ENCODE measurements at places on chromosomes 4 and X.

- no peak for DNase-seq
These were observed 86.3 kb downstream of the ZNF827 start for GRCh38 chr4:145852256-145852839.

DNA sequence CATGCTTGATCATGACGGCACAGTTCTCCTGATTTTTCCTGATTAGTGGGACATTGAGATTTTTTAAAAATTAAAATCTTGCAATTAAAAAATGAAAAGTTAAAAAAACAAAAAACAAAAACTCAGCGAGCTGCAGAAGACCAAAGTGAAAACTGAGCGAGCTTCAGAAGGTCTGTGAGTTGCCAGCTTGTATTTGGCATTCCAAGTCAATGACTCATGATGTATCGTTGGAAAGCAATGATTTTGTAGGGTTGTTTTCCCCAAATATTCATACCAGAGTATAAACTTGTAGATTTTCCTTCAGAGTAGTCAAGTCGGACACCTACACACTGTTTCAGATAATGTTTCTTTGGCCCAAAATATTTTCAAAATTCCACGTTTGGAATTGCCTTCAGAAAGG, 76.9 kb downstream of the LRRC66 start:
- DNase-seq: no peak

DNA sequence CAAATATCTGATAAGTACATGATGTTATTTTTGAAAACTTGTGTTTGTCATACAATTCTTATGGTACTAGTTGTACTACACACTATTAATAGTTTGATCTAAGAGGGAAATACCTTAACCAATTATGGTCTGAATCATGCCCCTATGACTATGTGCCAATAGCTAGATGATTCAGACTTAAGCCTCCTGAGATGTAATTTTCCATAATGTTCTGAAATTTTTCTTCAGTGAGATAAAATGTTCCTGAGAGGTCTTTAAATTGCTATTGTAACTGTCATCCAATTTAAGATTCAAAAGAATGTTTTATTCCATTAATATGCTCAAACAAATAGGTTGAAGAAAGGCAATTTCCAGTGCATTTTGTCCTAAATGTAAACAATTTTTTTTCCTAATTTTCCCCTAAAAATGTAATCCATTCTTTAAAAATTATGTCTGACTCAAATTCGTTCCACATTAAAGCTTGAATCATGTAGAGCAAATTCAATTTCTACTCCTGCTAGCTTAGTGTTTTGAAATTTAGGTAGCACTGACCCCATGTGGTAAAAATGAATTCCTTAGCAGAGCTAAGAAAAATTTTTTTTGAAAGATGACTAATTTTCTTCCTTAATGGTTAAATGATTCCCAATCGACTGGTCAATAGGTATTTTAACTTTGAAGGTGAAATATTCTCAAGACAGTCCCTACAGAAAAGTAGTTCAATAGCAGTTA, 49.1 kb downstream of the APOOL start:
- peak; percentile 6 for DNase-seq

- no peak for DNase-seq
These were observed 17.2 kb downstream of the RHOH start for GRCh38 chr4:40214038-40214437.

GRCh38 chrX:130413415-130413814, 11.6 kb downstream of the RBMX2 start:
- peak; percentile 49 for DNase-seq

DNA sequence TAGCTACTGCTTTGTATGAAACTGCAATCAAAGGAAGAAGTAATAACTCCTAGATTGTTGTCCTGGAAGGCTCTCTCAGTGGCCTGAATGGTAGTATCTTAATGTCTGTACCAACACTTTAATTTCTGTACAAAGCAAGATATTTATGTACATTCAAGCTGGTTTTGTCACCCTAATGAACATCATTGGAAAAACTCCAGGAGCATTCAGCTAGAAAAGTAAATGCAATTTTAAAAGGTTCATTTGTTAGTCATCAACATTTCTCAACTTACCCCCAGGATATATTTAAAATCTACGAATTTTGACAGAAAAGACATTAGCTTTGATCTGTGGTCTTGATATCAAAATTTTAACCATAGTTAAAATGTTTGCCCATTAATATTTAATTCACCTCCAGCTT, 80.0 kb upstream of the FGF13 start:
- DNase-seq: no peak

- peak; percentile 59 for DNase-seq
These were observed 10.5 kb downstream of the GPR82 start for GRCh38 chrX:41734530-41734929.

DNA sequence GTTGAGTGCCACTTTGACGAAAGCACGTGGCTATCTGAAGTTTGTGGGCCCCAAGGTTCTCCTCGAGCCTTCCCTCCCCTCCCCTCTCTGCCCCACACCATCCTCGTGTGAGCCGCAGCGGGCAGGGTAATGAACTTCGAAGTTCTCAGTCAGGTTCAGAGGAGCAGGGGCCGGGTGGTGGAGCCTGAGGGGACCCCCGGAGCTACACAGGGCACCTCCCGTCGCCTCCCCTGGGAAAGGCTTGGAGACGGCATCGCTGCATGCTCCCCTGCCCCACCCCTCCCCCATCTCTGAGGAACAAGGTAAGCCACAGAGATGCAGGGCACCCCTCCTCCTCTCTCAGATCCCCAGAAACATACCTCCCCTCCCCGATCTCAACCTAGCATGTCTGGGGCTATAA, 2.8 kb upstream of the NKX1-1 start:
- no peak for DNase-seq

DNA sequence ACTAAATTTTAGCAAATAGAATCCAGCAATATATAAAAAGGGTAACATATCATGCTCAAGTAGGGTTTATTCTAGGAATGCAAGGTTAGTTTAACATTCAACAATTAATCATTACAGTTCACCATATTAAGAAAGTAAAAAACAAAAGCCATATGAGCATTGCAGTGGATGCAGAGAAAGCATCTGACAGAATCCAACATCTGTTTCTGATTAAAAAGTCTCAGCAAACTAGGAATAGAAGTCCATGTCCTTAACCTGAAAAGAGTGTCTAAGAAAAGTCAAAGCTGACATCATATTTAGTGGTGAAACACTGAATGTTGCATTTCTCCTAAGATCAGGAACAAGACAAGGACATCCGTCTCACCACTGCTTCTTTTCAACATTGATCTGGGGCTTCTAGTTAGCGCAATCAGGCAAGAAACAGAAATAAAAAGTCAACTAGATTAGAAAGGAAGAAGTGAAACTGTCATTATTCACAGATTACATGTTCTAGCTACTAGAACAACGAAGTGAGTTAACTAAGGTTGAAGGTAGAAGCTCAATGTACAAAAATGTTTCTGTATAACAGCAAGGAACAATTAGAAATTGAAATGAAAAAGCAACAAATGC, 49.3 kb downstream of the MRPL1 start:
- DNase-seq: no peak

GRCh38 chr4:130850019-130850524, 1754.1 kb downstream of the C4orf33 start:
- no peak for DNase-seq

DNA sequence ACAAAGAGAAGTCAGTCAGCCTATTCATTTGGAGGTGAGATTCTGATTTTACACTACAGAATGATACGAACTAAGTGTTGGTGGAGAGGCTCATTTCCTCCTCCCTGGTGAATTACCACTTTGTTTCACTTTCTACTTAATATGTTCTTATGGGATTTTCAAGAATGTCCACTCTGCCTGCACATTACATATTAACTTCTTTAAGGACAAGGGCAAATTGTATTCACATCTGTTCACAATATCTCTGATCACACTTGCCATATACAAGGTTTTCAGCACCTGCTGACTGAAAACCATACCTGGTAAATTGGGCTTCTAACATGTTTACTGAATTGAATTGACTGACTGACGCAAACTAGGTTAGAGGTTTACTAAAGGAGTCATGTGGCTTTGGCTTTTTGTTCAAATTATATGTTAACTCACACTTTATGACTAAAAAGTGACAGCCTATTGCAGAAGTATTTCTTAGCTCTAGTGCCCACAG, 188.4 kb upstream of the MBNL3 start:
- no peak for DNase-seq

- DNase-seq: peak; percentile 94
These were observed 19.7 kb upstream of the ABCG2 start for GRCh38 chr4:88177983-88178625.

GRCh38 chrX:122504026-122504425, 680.1 kb upstream of the GRIA3 start:
- DNase-seq: no peak

DNA sequence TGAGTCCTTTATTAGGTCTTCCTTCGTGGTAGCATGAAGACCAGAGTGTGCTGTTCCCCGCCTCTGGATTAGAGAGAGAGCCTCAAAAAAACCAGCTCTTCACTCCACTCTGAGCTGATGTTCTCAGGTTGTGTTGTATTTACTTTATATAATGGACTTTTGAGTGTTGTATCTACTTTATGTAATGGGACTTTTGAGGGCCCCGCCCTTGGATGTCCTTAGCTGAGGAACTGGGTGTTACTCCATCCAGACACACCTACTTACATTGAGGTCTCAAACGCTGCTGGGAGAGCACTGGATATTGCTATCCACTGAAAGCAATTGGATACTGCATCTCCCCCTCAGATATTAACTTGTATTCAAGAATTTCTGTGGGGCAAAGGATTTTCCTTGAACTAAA, 28.2 kb downstream of the ATP8A1 start:
- DNase-seq: no peak

GRCh38 chrX:120823556-120823955, 52.1 kb downstream of the CT47B1 start:
- no peak for DNase-seq

DNA sequence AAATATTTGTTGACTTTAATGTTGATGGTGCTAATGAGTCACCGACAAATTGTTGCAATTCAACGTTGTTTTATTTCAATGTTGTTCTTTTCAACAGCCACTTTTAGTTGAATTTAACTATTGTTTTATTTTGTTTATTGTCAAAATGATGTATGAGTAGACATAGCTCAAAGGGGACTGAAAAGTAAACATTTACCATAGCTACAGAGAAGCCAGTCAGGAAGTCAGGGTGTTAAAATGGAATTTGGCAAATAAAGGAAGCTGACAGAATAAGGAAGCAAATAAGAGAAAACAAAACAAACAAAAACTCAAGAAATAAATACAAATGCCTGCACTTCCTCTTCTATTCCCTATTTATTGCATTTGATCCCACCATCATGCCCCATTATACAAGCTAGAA, 648.4 kb upstream of the HTR2C start:
- no peak for DNase-seq

DNA sequence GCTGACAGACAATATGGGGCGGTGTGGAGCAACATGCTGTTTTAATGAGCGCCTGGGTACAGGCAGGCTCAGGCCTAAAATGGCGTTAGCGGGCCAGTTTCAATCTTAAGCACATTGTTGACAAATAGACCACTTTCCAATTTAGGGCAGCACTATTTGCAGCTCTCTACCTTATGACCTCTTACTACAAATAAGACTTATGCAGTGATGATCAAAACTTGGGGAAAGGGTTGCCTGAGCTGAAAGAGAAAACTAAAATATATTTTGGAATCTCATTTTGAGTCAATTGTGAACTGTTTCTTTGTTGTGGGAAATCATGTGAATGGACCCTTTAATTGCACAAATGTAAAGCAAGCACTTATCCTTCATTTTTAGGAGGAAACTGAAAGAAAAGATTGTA, 25.5 kb upstream of the GPAT3 start:
- DNase-seq: no peak

DNA sequence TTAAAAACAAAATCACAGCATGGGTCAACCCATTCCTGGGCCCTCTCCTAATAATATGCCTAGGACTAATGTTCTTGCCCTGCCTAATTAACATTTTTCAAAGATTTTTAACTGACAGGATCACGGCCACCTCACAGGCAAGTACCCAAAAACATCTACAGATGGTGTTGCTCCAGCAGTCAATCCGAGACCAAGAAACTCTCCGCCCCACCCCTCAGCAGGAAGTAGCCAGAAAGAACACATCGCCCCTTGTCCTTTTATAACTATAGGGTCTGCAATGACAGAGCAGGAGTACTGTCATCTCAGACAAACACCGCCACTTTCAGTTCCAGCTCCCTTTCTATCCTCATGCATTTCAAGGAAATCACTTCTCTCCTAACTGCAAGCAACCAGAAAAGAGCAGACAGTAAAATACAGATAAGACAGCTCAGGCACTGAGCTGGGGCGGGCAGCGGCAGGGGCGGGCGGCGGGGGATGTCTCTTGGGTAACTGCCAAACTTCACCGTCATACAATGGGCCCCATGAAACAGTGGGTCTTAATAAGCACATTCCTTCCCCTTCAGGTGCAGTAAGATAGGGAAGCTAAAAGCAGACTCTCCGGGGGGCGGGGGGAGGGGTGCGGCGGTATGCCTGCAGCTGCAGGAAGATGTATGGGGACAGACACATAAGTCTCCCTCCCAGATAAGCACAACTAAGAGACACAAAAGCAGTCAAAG, 67.4 kb downstream of the ZNF182 start:
- DNase-seq: no peak

- DNase-seq: no peak
These were observed 325.2 kb downstream of the MAPK10 start for GRCh38 chr4:86034616-86035015.

DNA sequence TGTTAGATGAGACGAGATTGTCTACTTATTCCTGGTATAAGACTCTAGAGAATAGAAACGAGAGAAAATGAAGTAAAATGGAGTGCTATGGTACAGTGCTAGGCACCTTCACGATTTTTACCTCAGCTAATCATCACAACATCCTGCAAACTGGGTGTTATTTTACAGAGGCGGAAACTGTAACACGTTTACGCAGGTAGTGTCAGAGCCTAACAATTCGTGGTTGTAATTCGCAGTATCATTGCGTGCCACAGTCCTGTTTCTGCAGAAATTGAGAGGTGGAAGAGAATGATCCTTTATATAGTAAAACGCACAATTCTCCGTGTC, 383 bp upstream of the TBC1D19 start:
- DNase-seq: no peak

- no peak for DNase-seq
These were observed 72.8 kb downstream of the SEL1L3 start for GRCh38 chr4:25790024-25790423.

DNA sequence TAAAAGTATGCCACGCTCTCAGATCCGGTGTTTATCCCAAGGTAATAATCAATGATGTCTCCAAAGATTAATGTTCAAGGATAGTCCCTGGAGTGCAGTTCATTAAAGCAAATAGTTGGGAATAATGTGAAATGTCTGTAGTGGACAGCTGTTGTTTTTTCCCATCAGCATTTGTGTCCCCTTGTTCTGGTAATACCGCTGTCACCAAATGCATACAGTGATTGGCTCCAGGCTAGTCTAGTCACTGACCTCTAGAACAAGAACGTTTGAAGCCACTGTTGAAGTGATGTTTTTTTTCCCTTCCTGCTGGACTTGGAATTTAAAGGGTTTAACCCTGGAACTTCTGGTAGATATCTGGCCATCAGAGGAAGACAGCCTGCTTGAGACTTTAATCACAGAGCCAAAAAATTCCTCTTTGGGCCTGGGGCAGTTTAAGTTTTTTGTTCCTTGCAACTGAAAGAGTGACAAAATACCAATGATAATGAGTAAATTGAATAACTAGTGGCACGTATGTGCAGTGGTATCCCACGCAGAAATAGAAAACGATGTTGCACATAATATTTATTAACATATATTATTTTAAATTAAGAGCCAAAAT, 30.6 kb downstream of the HSD17B11 start:
- DNase-seq: no peak

- DNase-seq: peak; percentile 79
These were observed 36.1 kb upstream of the IRF2 start for GRCh38 chr4:184510401-184510800.
